Anterior cingulate cortex (tissue), 58 donors: ENCODE measurements at places on chromosomes 4 and X.

GRCh38 chr4:127778102-127778501 is 4.0 kb upstream of the HSPA4L start:
- no peak for DNase-seq

GRCh38 chr4:20262221-20262620 is 10.5 kb downstream of the SLIT2 start:
- no peak for DNase-seq

GRCh38 chrX:139933904-139934303 is 1.1 kb upstream of the ATP11C start:
- no peak for DNase-seq

DNA sequence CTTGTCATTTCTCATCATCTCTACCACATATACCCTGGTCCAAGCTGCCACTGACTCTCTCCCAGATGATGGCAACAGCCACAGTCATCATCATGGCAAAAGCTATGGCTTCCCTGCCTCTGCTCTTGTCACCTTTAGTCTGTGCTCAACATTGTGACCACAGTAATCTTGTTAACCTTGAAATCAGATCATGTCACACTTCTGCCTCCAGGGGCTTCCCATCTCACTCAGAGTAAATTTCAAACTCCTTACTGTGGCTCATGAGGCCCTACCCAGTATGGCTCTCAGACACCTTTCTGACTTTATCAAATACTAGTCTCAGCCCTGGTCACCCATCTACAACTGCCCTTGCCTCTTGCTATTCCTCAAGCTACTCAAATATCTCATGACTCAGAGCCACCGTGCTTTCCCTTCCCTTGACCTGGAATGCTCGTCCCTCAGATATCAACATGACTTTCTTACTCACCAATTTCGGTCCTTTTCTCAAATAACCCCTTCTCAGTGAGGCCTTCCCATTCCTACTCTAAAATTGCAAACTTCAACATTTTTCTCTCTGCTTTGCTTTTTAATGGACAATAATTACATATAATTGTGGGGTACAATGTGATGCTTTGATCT is 41.1 kb upstream of the STIM2 start:
- no peak for DNase-seq

DNA sequence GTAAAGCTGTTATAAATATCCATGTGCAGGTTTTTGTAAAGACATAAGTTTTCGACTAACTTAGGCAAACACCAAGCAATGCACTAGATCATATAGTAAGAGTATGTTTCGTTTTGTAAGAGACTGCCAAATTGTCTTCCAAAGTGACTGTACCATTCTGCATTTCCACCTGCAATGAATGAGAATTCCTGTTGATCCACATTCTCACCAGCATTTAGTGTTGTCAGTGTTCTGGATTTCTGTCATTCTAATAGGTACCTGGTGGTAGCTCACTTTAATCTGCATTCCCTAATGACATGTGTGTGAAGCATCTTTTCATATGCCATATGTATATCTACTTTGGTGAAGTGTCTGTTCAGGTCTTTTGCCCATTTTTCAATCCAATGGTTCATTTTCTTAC is 57.8 kb downstream of the SH3RF1 start:
- no peak for DNase-seq

- DNase-seq: no peak
These were observed 831.2 kb downstream of the CCSER1 start for GRCh38 chr4:90958256-90958895.

DNA sequence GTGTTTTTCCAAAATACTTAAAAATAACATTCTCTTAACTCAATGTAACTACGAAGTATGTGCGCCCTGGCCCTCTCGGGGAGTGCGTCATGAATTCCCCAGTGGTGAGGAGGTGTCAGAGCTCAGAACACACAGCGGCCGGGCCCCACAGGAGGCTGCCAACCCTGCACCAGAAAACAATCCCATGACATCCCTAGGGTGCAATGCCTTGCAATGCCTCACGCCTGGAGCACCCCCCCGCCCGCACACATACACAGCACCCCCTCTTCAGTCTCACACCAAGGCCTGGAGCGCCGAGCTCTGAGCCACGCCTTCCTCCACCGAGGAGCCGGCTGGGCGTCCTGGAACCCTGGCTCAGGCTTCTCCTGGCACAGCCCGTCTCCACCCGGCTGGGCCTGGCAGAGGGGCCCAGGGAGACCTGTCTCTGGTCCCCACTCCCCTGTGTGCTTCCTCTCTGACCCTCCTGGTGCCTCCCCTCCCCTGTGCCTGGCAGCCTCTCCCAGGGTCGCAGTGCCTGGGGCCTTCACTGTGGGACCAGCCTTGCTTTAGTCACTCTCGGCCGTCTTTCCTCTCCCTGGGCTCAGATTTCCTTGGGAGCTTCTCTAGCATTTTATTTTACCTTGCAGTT is 108.2 kb upstream of the ADRA2C start:
- DNase-seq: no peak

- no peak for DNase-seq
These were observed 37.1 kb downstream of the TMEM150C start for GRCh38 chr4:82524570-82525152.

GRCh38 chr4:156692016-156692415 is 279.6 kb downstream of the PDGFC start:
- no peak for DNase-seq

DNA sequence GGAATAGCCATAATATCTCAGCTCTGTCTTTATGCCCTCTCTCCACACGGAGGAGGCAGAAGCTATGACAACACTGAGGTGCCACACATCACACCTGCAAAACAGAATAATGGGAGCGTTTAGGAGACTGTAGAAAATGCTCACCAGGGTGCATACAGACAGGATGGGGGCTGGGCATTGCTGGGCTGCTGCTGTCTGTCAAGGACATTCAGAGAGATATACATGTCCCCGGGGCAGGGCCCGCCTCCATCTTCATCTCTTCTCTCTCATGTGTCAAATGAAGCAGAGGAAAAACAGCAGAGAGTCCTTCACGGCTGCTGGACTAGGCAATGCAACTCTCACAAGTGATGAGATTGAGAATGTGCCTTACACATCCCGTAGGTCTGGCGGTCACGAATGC is 65.3 kb upstream of the DHRSX start:
- no peak for DNase-seq

DNA sequence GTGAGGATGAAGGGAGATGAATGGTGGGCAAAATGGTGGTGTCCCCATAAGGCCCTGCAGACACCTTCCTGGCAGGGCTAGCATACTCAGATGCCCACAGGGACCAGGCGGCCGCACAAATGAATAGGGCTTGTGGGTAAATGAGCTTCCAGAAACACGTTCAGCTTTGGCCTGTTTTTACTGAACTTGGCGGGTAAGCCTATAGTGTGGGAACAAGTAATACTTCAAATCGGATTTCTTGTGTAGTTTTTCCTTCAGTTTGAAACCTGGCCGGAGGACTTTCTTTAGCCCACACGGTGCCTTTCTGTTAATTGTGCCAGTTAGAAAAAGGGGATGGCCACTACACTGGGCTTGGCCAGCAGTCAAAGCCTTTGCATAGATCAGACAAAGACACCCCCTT is 22.8 kb downstream of the SMS start:
- no peak for DNase-seq

DNA sequence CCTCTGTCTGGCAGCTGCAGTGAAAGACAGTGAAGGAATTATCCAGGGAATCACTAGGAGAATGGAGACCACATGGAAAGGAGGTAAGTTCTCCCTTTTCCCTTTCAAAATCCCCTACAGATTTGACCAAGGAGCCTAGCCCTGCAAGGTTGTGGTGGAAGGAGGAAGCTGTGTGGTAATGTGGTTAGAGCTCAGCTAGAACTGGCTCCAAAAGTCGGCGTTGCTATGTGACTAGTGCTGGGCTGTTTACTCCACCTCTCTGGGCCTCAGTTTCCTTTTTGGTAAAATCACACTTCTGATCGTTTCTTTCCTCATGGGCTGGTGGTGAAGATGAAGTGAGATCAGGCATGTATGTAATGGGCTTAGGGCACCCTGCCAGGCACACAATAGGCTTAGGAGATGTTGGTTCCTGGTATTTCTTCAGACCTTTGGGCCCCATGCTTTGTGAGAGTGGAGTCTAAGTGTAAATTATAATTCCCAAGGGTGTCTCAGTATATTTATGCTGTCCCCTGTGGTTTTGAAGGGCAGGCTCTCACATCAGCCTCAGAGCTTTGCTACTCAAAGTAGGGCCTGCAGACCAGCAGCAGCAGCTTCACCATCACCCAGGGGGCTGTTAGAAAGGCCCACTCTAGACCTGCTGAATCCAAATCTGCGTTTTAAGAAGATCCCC is 183.7 kb upstream of the BCOR start:
- no peak for DNase-seq

DNA sequence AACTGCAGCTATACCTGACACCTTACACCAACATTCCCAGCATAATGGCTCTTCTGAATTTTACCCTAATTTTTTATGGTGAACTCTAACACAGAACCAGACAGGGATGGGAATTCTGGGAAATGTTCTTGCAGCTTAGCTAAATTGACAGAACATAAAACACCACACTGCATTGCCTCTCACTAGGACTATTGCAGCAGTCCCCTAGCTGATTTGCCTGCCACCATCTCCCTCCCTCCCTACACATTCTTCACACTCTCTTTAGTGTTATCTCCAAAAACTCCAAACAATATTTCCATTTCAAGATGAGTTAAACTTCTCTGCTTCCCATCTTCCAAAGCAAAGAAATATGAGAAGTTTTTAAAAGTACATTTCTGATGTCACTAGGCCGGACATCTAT is 733.9 kb upstream of the INTU start:
- no peak for DNase-seq

- no peak for DNase-seq
These were observed 16.7 kb upstream of the MCF2 start for GRCh38 chrX:139724626-139725025.
